ENCODE measurements at places on chromosomes 5 and 9.

DNA sequence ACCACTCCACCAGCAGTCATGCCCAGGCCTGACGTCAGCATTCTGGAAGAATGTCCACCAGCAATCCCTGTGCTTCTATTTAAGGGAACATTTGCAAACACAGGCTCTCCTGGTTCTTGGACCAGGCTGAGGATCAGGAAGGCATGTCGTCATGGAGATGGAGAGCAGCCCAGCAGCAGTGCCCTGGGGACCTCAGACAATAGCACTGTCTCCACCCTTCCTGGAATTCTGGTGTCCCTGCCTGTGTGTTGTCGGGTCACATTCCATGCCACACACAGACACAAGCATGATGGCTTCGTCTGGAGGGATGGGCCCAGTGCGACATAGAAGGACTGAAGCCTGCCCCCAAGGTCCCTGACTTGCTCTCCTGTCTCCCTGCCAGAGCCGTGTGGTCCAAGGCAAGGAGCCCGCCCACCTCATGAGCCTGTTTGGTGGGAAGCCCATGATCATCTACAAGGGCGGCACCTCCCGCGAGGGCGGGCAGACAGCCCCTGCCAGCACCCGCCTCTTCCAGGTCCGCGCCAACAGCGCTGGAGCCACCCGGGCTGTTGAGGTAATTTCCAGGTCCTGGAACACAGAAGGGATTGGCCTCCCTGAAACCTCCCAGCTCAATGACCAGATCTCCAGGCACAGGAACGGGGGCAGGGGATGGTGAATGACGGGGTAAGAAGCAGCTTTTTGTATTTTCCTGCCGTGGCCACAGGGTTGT is 43.8 kb downstream of the STOM start:
- no peak for DNase-seq

DNA sequence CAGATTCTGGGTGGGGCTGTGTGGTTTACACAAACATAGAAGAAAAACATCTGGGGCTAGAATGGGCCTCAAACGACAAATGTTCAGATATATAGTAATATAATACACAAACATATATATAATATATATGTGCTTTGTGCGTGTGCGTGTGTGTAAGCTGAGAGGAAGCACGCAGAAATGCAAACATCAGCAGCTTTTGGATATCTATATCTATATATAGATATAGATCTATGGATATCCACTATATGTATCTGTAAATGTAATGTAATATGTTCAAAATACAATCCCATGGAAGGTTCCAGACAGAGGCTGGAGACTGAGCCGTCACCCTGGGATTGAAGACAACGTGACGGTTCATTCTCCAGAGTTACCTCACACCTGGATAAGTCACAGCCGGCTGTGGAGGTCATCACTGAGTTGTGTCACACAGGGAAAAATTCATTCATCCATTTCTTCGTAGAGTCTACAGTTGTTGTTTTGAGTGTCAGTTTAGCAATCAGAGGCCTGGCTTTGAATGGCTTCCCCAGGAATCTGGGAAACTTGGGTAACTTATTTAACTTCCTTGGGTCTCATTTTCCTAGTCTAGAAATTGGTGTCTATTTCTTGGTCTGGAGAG is 123.0 kb upstream of the CPEB4 start:
- DNase-seq: no peak

GRCh38 chr9:72552356-72552755 is 30.9 kb downstream of the TMC1 start:
- no peak for DNase-seq

GRCh38 chr9:132125944-132126679 is 35.7 kb upstream of the NTNG2 start:
- no peak for DNase-seq

GRCh38 chr9:98021306-98022040 is 35.1 kb upstream of the NANS start:
- DNase-seq: no peak

DNA sequence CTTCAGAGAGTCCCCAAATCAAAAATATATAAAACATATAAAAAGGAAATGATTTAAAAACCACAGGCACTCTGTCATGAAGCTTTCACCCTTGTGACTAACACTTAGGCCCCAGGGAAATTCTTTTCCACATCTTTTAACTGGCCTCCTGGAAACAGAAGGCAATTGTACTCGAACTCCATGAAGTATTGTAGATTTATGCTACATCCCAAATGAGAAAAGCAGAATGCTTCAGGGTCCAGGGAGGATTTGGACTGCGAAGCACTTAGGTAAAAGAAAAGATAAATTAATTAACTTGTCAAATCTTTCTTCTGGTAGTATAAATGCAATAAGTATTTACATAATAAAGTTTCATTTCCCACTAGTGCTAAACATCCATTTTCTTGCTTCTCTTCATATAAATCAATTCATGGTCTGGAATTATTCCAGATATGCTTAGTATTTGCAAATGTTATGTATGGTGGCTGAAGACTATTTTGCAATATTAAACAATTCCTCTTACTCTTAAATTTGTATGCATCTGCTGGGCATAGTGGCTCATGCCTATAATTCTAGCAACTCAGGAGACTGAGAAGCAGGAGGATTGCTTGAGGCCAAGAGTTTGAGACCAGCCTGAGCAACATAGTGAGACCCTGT is 64.9 kb upstream of the ELL2 start:
- DNase-seq: no peak

DNA sequence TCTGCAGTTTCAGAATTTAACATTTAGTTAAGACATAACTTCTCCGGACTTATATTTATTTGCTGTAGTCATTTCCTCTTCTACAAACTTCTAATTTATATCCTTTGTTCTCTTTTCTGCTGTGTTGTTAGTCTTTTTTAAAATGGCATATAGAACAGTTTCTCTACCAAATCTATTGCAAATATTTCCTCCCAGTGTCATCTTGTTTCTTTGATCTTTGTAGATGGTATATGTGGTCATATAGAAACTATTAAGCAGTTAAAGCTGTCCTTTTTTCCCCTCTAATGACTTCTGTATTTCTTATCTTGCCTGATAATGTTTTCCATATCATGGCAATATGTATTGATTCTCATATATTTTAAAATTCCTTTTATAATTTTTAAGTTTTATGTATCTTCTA is 264.5 kb downstream of the MCTP1 start:
- no peak for DNase-seq

DNA sequence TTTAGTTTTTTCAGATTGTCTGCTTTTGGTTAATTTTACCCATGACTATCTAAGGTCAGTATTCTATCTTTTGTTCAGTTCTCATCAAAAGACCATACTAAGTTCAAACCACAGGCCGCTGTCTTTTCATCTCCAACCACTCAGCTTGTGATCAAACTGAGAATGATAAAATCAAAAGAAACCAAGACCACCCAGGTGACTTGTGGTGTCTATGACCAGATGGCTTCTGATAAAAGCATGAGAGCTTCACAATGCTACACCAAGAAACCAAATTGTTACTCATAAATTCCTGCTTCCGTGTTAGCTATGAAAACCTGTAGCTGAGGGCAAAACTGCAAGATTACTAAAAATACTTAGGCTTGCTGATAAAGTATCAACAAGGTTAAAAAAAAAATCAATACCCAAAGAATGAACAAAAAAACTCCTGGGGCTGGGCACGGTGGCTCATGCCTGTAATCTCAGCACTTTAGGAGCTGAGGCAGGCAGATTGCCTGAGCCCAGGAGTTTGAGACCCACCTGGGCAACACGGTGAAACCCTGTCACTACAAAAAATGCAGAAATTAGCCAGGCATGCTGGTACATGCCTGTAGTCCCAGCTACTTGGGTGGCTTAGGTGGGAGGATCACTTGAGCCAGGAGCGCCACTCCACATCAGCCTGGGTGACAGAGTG is 25.8 kb upstream of the GPX8 start:
- no peak for DNase-seq

DNA sequence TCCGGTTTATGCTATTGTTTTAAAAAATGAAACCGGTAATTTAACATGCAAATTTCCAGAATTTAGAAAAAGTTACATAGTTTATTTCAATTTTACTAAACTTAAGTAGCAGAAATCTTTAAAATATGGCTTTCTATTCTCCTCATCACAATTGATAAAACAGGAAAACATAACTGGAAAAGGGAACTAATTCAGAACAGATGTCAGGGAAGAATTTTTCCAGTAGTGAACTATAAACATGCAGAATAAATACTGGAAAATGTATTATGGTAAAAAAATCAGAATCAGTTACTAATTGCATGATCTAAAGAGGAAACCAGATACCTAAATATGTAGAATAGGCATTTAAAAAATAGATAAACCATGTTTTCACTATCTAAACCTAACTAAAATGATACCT is 7.3 kb upstream of the NR4A3 start:
- DNase-seq: no peak

DNA sequence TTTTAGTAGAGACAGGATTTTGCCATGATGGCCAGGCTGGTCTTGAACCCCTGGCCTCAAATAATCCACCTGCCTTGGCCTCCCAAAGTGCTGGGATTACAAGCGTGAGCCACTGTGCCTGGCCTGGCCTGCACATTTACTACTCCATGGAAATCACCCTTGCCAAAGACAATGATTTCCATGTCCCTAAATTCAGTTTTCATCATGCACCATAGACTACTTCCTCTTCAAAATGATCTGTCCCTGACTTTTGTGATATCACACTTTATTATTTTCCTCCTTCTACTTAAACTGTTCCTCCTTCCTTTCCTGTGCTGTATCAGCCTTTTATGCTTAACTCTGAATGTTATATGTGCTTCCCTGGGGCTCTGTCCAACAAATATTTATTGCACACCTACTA is 20.3 kb downstream of the SLC28A3 start:
- DNase-seq: no peak

DNA sequence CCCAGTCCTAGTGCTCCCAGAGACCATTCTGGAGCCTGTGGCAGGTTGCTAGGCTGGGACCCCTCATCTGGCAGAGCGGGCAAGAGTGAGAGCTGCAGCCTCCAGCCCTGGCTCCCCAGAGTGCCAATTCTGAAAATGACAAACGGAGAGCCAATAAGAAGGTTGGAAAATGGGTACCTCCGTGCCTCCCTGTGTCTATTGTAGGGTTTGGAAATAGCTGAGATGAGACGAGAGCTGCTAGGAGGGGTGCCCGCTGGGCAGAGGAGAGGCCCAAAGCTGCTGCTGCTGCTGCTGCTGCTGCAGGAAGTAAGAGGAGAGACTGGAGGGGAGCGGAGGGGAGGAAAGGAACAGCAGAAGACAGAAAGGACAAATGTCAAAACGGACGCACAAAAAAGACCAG is 36.0 kb upstream of the FUBP3 start:
- DNase-seq: no peak

DNA sequence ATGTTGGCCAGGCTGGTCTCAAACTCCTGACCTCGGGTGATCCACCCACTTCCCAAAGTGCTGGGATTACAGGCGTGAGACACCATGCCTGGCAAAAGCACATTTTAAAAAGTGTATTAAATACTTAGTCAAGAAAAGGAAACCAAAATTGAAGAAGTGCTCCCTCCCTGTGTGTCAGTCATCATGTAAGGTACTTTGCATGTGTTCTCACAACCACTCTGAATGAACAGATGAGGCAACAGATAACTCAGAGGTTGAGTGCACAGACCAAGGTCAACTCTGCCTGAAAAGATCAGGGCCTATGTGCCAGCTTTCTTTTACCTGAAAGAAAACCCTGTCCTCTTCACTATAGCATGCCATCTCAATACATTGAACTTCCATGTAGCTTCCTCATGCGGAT is 289.7 kb downstream of the MRPS30 start:
- no peak for DNase-seq

- DNase-seq: no peak
These were observed 77.8 kb downstream of the C9orf153 start for GRCh38 chr9:86181379-86182315.

DNA sequence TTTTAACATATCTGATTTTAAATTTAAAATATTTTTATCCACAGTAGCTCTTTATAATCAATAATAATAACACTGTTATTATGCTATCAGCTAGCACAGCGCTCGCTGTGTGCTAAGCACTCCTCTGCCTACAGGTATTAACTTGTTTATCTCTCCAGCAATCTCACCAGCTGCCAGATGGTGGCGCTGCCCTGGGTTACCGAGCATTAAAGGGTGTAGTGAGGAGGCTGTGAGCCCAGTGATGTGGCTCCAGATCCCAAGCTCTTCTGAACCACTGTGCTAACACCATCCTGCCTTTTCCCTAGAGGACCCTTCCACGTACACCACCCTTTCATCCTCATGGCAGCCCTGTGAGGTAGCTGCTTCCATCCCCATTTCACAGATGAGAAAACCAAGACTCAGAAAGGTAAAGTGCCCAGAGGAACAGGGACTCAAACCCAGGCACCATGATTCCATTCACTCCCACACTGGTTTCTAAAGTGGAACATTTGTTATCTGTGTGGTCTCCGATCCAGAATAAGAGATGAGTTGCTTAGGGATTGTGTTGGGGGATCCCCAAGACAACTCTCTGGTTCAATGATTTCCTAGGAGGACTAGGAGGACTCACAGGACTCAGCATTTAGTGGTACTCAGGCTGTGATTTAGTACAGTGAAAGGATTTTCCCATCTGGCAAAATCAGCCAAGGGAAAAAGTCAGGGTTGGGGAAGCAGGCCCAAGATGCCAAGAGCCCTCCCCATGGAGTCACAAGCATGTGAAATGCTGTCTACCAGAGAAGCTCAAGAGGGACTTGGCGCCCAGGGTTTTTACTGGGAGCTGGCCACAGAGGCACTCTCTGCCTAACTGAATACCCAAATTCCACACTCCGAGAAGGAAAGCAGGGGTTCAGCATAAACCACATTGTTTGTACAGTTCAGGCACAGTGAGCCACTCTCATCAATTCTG is 7.0 kb downstream of the IGFBPL1 start:
- DNase-seq: peak; percentile 51

- peak; percentile 88 for DNase-seq
These were observed 17.2 kb downstream of the TENT4A start for GRCh38 chr5:6730407-6730806.

DNA sequence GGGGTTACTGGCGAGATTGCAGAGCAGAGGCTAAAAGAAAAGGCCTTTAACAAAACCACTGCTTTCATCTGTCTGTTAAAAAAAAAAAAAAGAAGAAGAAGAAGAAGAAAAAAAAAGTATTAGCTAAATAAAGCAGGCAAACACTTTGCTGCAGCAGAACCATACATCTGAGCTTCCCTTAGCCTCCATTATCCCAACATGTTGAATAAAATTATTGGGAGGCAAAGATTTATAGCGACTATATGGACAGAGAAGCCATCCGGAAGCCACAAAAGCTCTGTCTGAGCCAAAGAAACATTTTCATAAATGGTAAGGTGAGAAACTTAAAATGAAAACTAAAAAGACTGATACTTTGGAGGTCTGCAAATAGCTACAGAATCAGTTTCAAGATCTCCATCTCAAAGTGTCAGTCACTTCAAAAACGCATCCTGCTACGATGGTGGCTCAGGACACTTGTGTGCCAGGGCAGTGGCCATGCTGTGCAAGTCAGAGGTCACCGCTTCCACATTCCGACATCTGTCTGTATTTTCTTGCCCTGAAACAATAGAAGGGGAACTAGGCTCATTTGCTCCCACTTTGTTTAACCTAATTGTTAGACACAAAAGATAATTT is 9.6 kb downstream of the EFNA5 start:
- no peak for DNase-seq
